ENCODE measurements at places on chromosomes 3 and 15. TPM values are rescaled to one million over a fixed set of nuclear protein-coding genes. Genes with fewer than 3 reads are reported as not detected.
A peak's percentile ranks its signal among the peaks of the same experiment; 100 is the strongest.

Gene PPP1R14D
- total RNA-seq, result not detected

DNA sequence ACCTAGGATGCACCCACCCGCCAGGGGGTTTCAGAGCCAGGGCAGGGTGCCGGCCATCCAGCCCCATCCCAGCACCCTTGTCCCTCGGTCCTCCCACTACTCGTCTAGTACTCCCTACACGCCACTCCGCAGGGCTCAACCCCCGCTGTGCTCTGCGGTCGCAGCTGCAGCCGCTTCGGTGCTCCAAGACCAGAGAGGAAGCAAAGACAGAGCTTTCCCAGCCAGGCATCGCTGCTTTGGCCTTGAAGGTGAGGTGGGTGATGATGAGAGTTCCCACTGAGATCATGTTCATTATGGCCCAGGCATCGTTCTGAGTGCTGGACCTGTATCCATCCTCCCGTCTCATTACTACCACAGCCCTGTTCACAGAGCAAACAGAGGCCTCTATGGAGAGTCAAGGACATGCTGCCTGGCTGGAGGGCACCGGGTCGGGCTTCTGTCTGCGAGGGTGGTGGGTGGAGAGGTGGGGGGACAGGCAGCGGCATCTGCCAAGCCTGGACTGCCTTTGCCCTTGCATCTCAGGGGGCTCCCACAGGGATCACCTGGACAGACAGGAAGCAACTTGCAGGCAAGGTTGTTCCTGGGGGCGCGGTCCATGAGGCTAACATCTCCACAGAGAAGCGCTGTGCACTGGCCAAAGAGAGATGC lies 66.9 kb downstream of the KLF13 start:
- H3K27ac ChIP-seq, result no peak overlapping the region
- H3K36me3 ChIP-seq, result peaks cover 3% of the 10 kb centered on the region
- no peak overlapping the region for H3K4me3 ChIP-seq

- no peak for DNase-seq
- H3K4me3 ChIP-seq, result no peak overlapping the region
Observed at GRCh38 chr15:51186891-51187290, 92.2 kb upstream of the TNFAIP8L3 start.

GRCh38 chr15:74377831-74378766 lies 10.7 kb upstream of the CYP11A1 start:
- H3K36me3 ChIP-seq, result no peaks in the 10 kb centered on the region
- peaks cover under 1% of the 10 kb centered on the region for H3K27me3 ChIP-seq
- no peak overlapping the region for H3K4me3 ChIP-seq
- peaks cover 17% of the 10 kb centered on the region for H3K4me1 ChIP-seq
- no peak for DNase-seq

DNA sequence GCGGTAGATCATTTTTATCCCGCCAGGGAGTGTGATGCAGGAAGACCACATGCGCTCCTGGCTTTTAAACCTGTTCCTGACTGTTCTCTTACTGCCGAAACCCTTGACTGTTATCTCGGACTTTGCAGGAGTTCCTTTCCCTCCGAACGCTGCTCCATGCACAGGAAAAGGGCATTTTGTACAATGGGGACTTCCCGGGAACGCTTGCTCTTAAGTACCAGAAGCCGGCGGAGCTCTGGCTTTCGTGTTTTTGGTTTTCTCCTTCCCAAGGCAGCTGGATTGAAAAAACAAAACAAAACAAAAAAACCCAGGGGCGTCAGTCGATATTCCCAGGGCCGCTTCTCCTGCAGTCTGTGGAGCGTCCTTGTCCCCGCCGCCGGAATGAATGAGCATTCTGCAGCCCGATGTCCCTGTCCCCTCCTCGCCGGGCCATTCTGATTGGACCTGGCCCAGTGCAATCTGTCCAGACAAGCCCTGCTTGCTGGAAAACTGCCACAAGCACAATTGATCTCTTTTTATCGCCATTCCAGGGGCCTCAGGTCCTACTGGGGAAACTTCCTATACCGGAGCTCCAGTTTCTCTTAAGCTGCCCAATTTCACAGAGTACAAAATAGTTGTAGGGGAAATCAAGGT lies 44.8 kb downstream of the SLC6A1 start:
- no peak overlapping the region for H3K27ac ChIP-seq
- H3K27me3 ChIP-seq, result peaks cover 58% of the 10 kb centered on the region
- no peaks in the 10 kb centered on the region for H3K4me1 ChIP-seq
- no peak overlapping the region for H3K4me3 ChIP-seq

DNA sequence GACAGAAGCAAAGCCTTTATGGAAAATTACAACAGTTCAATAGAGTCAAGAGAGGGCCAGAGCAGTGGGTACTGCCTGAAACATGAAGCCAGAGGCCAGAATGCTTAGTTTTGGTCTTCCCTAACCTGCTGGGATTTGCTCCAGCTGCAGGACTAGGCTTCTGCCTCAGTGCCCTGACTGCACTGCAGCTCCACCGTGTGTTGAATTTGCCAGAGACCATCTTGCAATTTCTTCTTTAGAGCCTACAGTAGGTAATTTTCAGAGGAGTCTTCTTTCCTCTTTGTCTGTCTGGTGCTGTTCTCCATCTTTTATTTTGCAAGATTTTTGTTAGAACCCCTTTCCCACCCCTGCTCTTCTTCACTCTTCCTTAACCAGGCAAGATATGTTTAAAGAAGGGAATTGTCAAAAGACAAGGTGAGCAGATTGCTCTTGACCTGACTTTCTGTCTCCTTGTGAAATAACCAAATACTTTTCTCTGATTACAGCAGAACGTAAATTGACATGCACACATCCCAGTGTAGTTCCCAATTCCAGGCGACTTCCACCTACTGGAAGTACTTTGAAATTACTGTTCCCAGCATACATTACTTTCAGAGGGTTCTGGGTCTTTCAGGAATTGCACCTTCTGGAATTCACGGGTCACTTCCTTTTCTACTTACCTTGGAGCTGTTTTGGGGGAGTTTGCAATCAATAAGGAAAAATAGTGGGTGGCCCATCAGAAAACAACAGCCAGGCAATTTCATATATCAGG lies 161.2 kb downstream of the MINAR1 start:
- DNase-seq, result peak; percentile 38
- no peak overlapping the region for H3K4me3 ChIP-seq
- no peak overlapping the region for H3K27ac ChIP-seq

DNA sequence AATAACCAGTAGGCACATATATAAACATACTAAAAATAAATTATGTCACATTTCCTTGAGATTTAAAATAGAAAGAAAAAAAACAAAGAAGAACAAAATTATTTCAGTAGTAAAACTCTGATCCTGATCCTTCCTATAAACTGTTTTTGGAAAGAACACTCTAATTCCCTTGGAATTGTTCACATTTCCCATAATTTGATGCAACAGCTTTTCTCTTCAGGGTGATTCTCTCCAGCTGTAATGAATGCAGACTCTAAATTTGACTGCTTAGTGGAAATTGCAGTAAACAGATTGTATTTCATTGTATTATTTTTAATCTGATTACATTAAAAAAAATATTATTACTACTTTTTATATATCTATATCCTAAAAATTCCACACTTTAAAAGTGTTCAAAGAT lies 70.2 kb upstream of the ABI3BP start:
- H3K4me3 ChIP-seq, result no peak overlapping the region
- H3K4me1 ChIP-seq, result peaks cover 49% of the 10 kb centered on the region
- DNase-seq, result no peak

DNA sequence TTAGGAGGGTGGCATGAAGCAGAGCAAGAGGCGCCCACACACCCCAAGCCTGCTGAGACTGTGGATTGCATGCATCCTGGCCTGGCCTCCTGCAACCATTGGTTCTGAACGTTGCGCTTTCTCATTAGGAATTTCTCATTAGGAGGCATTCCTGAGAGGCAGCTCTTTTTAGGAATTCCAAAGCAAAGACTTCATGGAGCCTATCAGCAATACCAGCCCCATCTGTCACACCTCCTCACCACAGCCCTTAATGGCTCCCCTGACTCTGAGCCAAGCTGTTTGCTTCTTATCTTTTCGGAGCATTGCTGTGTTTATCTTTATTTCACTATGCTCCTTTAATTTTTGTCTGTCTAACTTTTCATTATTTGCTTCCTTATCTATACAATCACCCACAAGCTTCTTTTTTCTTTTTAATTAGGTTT lies 226.9 kb downstream of the CACNA2D3 start:
- H3K27ac ChIP-seq, result no peak overlapping the region
- no peaks in the 10 kb centered on the region for H3K36me3 ChIP-seq
- no peak overlapping the region for H3K4me3 ChIP-seq
- H3K27me3 ChIP-seq, result no peaks in the 10 kb centered on the region
- no peak for DNase-seq

DNA sequence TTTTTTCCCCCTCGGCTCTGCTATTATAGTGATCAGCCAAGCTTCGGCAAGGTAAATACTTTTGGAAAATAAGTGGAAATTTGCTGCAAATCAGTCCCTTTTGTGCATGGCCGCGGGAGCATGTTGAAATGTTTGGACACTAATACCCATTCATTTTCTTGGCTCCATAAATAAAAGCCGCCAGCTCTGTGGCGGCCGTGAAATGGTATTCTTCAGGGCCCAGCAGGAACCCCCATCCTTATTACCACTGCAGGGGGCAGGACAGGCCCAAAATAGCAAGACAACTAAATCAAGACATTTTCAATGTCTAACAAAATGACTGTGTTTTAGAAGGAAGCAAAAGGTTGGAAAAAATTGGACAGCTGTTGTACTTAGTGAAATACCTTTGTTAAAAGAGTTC lies 362.3 kb downstream of the NR2F2 start:
- no peaks in the 10 kb centered on the region for H3K36me3 ChIP-seq
- H3K27me3 ChIP-seq, result no peaks in the 10 kb centered on the region
- no peak overlapping the region for H3K27ac ChIP-seq
- no peak for DNase-seq
- H3K4me1 ChIP-seq, result peaks cover 3% of the 10 kb centered on the region
- no peak overlapping the region for H3K4me3 ChIP-seq

Gene PRICKLE2
- 24.7 TPM for total RNA-seq

DNA sequence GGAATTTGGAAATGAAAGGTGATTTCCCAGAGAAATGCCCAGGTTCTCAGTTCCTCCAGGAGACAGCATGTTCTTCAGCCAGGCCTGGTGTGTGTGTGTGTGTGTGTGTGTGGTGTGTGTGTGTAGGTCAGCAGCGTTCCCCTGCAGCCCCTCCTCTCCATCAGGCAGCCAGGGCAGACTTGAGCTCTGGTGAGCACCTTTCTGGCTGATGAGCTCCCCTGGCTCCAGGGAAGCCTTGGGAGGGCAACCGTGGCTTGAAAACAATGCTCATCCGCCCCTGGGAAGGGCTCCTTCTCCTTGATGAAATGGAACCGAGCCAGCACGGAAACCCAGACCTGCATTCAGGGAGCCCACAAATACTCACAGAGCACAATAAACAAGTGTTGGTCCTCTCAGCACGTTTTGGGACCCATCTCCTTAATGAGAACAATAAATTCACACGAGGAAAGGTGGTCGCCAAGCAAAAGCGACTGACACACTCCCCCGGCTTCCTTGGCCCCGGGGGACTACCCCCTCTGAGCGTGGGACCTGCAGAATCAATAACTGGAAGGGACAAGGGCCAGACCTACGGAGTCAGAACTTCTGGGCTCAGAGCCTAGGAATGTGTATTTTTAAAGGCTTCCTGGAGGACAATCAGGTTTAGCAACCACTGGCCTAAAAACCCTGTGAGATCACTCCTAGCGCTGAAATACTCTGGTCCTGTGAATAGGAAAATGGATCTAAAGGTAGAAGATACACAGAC lies 38.6 kb upstream of the HES1 start:
- H3K27me3 ChIP-seq, result peaks cover 51% of the 10 kb centered on the region
- H3K36me3 ChIP-seq, result no peaks in the 10 kb centered on the region
- H3K4me1 ChIP-seq, result peaks cover 14% of the 10 kb centered on the region
- no peak overlapping the region for H3K4me3 ChIP-seq
- H3K27ac ChIP-seq, result no peak overlapping the region
- no peak for DNase-seq

Gene MESD
- 25.3 TPM for total RNA-seq

DNA sequence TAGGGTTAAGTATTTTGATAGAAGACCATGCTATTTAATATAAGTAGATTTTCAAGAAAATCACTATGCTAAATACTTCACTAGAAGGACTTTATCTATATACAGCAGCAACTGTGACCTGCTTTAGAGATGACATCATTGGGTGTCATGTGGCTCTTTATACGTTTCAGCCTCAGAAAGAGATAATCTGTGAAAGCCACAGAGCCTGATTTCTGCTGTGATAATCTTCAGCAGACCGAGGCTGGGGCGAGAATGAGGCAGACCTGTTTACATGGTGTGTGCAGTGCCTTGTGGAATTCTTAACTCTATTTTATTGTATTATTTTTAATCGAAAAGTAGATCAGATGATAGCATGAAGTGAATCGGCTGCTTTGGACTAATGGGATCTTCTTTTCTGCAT lies 471.2 kb downstream of the MFSD1 start:
- H3K4me1 ChIP-seq, result no peaks in the 10 kb centered on the region
- no peak overlapping the region for H3K4me3 ChIP-seq
- H3K36me3 ChIP-seq, result no peaks in the 10 kb centered on the region
- no peak for DNase-seq

Gene SLC24A5
- not detected for total RNA-seq

- DNase-seq, result no peak
- no peaks in the 10 kb centered on the region for H3K27me3 ChIP-seq
- no peak overlapping the region for H3K4me3 ChIP-seq
- peaks cover 27% of the 10 kb centered on the region for H3K4me1 ChIP-seq
- H3K27ac ChIP-seq, result peak overlapping the region; percentile 82
Observed at GRCh38 chr3:67635806-67636205, 18.6 kb downstream of the SUCLG2 start.

Gene NFKBIZ
- total RNA-seq, result 30.1 TPM

DNA sequence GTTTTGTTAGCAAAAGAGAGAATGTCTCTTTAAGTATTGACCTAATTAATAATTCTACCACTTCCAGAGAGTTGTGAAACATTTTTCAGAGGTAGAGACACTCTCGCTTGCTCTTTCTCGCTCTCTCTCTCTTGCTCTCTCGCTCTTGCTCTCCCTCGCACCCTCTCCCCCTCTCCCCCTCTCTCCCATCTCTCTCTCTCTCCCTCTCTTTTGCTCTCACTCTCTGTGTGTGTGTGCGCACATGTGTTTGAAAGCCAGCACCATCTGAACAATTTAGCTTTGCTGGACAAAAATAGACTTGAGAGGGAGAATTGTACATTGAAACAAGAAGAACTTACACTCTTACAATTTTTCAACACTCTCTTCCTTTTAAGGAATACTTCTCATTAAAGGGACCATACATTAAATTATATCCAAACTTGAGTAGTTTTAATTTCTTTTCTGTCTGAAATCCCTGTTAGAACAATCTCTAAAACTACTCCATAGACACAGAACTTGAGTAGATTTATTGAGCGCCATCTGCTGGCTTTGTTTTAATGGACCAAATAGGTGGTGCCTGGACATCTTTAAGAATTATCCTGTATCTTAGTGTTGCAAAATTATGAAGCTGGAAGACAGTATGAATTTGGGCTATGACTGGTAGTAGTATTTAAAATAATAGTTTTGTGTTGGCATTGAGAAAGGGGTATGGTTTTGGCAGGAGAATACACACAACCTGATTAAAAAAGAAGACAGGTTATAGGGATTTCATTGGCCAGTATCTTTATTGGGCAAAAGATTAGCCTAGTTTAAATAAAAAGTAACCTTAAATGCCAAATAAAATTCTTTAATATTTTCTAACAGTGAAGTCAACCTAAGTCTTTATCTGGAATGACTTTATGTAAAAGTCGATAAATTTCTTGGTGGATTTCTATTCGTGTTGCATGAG lies 124.6 kb downstream of the AKAP13 start:
- DNase-seq, result no peak
- H3K36me3 ChIP-seq, result no peaks in the 10 kb centered on the region
- H3K27me3 ChIP-seq, result no peaks in the 10 kb centered on the region
- peaks cover 31% of the 10 kb centered on the region for H3K4me1 ChIP-seq
- peak overlapping the region; percentile 27 for H3K27ac ChIP-seq

Gene CRABP1
- total RNA-seq, result 5.2 TPM

All from osteocyte (in vitro differentiated cells).